Umbilical cord (tissue), 2 donors: ENCODE measurements at places on chromosomes 4 and X.

- DNase-seq: no peak
Measured at GRCh38 chr4:151460434-151460833, 51.5 kb downstream of the FHIP1A start.

- no peak for DNase-seq
Measured at GRCh38 chrX:11273544-11273943, 19.7 kb upstream of the AMELX start.

DNA sequence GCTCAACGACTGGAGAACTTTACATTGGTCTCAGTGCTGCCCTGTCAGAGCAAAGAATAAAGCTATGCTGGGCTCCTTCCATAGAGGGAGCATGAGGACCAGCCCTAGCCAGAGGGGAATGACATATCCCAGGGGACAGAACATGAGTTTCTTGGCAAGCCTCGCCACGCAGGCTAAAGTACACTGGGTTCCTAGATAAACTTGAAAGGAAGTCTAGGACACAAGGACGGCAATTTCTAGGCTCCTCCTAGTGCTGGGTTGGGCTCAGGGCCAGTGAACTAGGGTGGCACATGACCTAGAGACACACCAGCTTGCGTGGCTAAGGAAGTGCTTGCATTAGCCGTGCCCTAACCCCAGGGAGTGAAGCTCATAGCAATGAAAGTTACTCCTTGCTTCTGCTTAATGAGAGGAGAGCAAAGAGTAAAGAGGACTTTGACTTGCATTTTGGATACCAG, 141.0 kb downstream of the MAB21L2 start:
- peak; percentile 29 for DNase-seq

DNA sequence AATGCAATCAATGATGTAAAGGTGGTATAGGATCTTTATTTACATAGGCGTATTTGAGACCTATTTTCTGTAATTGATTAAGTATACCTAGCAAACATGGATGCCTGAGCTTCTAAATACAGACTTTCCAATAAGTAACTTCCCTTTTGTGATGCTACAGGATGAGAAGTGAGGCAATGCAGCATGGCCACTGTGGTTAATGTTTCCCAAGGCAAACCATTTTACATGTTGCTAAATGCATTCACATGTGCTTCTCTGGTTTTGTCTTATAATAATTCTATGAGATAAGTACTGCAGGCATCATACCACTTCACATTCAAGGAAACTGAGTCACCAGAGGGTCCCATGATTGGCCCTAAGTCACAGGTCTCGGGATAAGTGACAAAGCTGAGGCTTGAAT, 35.7 kb upstream of the NKX3-2 start:
- DNase-seq: no peak

DNA sequence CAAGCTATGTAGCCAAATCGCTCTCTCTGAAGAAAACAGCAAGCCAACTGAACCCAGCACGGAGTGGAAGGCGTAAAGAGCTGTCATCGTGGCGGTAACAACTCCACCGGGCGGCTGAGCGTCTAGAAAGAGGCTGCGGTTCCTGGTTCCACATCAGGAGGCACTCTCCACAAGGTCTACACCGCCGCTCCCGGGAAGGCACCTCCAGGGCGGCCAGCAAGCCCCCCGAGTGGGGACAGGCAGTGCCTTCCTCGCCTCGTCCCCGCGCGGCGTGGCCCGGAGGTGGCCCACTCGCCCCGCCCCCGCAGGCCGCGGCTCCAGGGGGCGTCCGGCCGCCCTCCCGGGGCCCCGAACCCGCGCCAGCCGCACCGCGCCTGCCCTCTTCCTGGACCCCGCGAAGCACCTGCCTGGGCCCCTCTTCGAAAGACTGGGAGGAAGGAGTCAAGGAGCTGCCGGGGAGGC, 755 bp downstream of the KLHL8 start:
- no peak for DNase-seq

GRCh38 chr4:38287101-38287851, 327.1 kb downstream of the PTTG2 start:
- DNase-seq: no peak

- DNase-seq: no peak
Measured at GRCh38 chrX:20461002-20461401, 194.3 kb upstream of the RPS6KA3 start.

DNA sequence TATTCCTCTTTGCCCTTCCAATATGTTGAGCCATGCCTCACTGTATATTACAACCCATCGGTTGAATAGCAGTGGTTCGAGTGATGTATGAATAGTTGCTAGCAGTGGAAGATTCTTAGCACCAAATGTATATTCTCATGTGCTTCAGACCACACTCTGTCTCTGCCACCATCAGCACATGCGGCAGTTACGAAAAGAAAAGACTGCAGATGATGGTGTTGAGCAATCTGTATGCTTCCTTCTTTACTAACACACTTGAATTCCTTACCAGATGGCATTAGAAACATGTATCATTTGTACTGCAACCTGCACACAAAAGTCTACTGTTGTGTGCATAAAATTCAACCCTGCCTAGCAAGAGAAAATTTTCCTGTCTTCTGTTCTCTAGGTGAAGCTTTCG, 214.6 kb downstream of the ENOX2 start:
- DNase-seq: no peak

- no peak for DNase-seq
Measured at GRCh38 chr4:78079726-78080430, 22.8 kb downstream of the FRAS1 start.

GRCh38 chrX:9133426-9133825, 99.5 kb upstream of the FAM9B start:
- no peak for DNase-seq

- DNase-seq: no peak
Measured at GRCh38 chr4:78166622-78167021, 109.5 kb downstream of the FRAS1 start.

- peak; percentile 6 for DNase-seq
Measured at GRCh38 chrX:72554448-72555140, 18.0 kb downstream of the HDAC8 start.

DNA sequence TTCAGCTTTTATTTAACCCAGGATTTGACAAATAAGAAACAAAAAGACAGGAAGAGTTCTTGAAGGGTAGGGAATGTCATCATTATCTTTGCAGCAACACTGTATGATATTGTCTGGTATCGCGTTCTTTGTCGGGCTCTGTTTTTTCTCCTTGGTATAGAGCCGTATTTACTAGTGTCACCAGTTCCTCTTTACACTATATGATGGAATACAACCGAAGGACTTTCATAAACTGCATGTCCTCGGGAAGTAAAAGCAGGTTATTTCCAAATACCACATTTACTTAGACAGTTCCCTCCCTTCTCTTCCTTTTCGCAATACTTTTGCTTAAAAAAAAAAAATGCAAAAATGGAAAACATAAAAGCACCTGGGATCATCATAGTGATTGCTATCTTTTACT, 96.6 kb upstream of the IL13RA1 start:
- no peak for DNase-seq

DNA sequence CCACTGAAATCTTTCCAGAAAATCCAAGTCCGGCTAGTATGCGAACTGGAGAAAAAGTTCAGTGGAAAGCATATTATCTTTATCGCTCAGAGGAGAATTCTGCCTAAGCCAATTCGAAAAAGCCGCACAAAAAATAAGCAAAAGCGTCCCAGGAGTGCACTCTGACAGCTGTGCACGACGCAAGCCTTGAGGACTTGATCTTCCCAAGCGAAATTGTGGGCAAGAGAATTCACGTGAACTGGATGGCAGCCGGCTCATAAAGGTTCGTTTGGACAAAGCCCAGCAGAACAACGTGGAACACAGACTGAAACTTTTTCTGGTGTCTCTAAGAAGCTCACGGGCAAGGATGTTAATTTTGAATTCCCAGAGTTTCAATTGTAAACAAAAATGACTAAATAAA, 34.4 kb downstream of the STX18 start:
- DNase-seq: no peak

DNA sequence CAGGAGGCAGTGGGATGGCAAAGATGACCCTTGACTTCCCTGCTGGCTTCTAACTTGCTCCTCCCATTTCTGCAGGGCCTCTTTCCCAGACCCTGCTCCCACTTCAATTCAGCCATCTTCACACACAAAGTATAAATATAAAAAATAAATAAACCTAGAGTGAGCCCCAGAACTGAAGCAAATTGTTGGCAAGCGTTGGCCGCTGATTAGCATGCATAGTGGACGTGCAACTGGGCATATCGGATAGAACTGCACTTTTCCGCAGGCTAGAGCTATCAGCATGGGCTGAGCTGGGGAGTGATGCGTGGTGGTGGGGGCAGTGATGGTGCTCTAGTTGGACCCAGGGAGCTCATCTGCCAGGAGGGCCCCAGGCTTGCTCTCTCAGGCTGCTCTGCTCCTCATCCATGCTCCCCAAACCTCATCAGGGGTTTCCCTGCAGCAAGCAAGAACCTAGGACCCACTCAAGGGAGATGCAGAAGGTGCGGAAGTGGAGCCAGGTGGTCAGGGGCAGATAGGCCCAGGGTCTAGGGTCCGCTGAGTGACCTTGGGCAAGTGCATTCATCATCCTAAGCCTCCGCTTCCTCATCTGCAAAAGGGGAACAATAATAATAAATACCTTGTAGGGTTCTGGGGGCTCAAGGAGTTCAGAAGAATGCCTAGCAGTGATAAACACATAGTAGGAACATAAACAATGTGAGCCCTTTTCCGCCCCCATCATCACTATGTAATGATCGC, 146.8 kb upstream of the PJA1 start:
- no peak for DNase-seq

- DNase-seq: no peak
Measured at GRCh38 chrX:43586830-43587229, 69.3 kb upstream of the MAOA start.

DNA sequence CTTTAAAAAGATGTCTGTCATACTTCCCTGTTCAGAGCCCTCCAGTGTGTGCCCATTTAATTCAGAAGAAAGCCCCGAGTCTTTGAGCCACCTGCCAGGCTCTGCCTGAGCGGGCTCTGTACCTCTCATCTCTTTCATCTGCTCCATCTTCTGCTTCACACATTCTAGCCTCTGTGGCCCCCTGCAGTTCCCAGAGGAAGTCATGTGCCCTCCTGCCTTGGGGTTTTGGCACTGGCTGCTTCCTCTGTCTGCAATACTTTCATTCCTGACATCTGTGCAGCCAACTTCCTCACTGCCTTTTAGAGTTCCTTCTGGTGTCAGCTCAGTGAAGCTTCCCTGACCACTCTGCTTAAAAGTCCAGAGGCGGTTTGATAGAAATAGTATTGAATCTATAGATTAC, 6.2 kb upstream of the STK32B start:
- DNase-seq: peak; percentile 52

DNA sequence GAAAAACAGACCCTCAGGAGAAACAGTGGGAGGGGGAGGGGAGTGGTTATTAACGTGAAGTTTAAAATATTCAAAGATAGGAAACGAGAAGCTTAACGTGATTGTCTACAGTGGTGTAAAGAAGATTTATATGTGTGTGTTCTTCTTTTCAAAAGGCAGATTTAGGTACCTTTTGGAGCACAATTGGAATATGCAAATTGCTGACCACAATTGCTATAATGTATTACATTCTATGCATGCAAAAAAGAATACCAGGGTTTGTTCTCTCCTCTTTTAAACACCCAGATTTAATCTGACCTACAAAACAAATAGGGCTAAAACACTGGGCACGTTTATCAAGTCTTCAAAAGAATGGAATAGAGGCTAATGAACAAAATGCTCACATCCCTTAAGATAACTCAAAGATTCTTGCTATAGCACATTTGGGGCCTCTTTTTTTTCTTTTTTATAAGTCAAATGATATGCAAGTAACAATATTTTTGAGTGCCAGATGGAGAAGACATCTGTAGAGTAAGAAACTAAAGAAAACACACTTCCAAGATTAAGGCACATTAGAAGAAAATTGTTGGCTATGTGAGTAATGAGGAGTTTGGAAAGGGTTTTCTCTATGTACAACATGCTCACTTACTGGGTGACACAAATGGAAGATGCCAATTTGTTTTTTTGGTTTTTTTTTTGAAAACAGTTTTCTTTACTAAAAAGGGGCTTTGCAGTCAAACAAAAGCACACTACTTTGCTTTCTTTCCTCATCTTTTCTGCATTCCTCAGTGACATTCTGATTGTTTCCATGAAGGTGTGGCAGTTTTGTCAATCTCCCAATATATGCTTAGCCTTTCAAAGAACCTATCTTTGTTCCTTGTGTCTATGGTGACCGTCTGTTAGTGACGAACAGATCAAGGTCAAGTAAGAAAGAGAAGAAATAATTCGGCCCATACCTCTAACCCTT, 240.3 kb downstream of the PALLD start:
- DNase-seq: no peak

DNA sequence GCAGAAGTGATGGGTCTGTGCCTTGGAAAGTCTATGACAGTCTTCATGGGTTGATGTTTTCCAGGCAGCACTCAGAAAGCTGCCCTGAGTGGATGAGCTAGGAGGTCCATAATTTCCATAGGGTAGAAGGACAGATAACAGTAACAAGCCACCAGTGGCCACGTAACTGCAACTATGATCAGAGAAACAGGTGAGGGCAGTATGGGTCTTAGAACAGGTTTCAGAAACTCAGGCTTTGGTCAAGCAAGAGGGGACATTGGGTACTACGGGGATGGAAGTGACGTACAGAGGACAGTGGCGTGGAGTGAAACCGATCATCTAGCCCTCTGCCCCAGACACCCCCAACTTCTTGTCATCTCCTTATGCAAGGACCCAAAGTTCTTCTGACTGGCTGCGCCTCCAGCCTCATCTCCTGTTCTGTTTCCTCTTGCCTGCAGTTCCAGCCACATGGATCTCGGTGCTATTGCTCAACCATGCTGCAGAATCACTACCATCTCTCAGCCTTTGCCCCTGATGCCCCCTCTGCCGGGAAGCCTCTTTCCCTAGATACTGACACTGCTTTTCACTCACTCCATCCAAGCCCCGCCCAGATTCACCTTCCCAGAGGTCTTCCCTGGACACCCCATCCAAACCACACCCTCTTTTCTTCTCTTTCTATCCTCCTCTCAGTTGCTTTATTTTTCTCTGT, 123.4 kb downstream of the MFAP3L start:
- DNase-seq: no peak

DNA sequence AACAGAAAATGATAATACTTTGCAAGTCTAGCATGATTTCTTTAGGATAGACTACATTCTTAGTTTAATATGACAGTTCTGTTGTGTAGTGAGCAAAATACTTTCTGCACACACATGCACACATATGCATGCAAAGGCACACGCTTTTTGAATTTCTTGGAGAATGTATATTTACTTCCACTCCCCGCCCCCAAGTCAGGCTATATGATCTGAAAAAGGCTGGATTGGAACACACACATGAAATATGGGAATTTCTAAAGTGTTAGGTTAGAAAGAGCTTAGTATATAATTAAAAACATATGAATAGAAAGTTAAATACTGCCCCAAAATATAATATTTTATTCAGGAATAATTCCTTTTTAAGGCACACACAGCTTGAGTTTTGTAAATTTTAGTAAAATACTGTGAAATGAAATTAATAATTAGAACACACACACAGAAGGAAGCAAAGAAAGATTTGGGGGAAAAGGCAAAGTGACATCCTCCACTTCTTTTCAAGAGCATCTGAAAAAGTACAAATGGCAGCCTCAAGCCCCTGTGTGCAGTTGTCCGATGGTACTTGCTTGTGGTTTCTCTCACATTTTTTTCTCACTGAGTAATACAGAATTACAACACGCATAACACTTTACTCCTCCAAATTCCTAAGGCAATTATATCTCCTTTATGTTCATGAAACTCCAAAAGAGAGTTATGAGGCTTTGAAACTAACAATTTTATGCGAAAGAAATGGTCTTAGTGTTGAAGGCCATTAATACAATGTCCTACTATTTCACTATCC, 228.9 kb upstream of the ETNPPL start:
- DNase-seq: no peak

- no peak for DNase-seq
Measured at GRCh38 chr4:19736968-19737756, 514.5 kb upstream of the SLIT2 start.
